Foreskin fibroblast (primary cell): ENCODE measurements at places on chromosomes 12 and 14.
A peak's percentile ranks its signal among the peaks of the same experiment; 100 is the strongest.

DNA sequence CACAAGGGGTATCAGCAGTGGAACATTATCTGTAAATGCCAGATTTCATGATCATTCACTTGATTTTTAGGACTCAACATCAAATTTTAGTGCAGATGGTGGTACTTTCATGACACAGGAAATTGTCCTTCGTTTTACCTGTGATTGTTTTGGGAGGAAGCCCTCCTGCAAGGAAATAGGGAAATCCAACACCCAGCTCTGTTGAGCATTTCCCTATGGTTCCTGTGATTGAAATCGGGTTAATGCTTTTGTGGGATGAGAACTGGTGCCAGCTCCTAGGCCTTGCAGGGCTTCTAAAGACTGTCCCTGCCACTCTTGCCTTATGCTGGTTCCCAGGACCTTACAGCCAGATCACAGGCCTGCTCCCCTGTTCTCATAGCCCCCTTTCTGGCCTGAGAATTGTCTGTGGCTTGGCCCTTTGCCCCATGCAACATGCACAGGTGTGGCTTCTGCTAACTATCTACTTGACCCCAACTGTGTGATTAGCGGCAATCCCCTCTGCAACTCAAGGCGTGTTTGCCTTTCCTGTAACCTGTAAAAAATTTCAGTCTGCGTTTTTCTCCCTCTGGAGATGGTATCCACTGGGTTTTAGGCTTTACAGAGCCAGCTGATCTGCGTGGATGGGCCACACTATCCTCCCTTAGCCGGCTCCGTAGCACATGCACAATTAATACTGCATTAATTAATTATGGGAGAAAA lies 112.5 kb downstream of the ETV6 start:
- no peak for DNase-seq

GRCh38 chr14:100434033-100434601 lies 111.0 kb downstream of the SLC25A47 start:
- DNase-seq: no peak

- DNase-seq: no peak
These were observed 77.9 kb upstream of the AVPR1A start for GRCh38 chr12:63228853-63229252.

- no peak for DNase-seq
These were observed 57.2 kb downstream of the LTBP2 start for GRCh38 chr14:74554742-74555362.

GRCh38 chr14:54329082-54329695 lies 67.6 kb upstream of the CDKN3 start:
- peak; percentile 89 for DNase-seq

DNA sequence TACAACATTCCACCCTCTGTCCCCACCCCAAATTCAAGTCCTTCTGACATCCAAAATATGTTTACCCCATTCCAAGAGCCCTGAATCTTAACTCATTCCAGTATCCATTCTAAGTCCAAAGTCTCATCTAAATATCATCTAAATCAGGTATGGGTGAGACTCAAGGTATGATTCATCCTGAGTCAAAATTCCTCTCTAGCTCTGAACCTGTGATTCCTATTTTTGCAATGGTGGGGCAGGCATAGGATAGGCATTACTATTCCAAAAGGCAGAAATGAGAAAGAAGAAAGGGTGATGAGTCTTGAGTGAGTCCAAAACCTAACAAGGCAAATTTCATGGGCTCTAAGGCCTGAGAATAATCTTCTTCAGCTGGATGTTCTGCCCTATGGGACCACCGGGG lies 140.3 kb upstream of the FAR2 start:
- no peak for DNase-seq

GRCh38 chr14:94738751-94739150 lies 31.2 kb downstream of the GSC start:
- DNase-seq: no peak

- no peak for DNase-seq
These were observed 41.6 kb downstream of the SFSWAP start for GRCh38 chr12:131752451-131752850.

DNA sequence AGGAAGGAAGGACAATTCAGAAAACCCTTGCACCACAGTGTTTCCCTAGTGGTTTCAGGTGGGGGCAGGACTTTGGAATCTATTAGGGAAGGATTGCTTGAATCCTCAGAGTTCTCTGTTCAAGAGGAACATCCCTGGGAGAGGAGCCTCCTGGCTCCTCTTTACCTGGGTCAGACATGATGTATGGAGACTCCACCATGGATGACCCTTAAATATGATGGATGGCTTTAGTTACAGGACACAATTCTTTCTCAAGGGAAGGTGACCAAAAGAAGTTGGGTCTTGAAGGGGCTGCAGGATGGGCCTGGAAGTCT lies 396.6 kb downstream of the NRXN3 start:
- no peak for DNase-seq

- DNase-seq: no peak
These were observed 36.2 kb downstream of the APOBEC1 start for GRCh38 chr12:7629465-7629864.

- peak; percentile 73 for DNase-seq
These were observed 12.9 kb downstream of the DYRK2 start for GRCh38 chr12:67661311-67662021.

DNA sequence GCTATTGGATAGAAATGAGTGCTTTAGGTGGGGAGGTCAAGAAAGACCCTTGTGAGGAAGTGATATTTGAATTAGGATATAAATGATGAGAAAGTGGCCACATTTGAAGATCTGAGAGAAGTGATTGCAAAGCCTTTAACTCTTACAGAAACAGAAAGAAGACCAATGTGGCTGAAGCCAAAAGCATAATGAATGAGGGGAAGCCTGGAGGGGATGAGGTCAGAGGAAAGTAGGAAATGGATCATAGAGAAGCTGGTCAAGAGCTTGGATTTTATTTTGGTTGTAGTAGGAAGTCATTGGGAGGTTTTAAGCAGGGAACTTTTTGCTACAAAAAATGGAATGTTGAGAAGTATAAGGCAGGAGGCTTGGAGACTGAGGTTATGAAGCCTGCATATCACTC lies 3.5 kb upstream of the GYS2 start:
- no peak for DNase-seq

- DNase-seq: peak; percentile 21
These were observed 73.8 kb downstream of the SUSD6 start for GRCh38 chr14:69685218-69685616.

DNA sequence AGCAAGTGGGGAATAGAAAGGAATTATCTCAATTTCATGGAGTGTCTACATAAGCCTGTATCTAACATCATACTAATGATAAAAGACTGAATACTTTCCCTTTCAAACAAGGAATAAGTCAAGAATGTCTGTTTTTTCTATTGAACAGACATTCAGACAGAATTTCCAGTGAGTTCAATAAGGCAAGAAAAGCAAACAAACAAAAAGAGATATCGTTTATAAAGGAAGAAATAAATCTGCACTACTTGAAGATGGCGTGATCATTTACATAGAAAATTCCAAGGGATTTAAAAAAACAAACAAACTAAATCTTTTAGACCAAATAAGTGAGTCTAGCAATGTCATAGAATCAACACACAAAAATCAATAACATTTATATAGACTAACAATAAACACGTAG lies 273.1 kb upstream of the FOXG1 start:
- DNase-seq: no peak

GRCh38 chr12:7782055-7782454 lies 7.1 kb upstream of the NANOG start:
- DNase-seq: no peak

DNA sequence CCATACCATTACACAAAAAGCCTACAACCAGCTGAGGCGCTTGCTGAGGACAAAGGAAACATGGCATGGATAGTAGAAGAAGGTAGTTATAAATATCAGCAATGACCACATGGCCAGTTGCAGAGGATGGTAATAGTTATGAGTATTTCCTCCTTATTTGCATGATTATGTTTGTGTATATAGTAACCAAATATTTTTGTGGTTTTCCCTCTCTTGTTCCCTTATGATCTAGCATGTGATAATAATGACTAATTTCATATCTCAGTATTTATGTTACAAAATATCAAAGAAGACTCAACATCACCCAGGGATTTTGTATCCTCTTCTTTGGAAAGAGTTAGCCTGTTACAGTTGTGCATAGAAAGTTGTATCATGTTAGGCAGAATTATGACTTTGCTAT lies 13.5 kb upstream of the CATSPERB start:
- DNase-seq: peak; percentile 38

GRCh38 chr12:85018098-85018497 lies 18.0 kb downstream of the TSPAN19 start:
- no peak for DNase-seq

DNA sequence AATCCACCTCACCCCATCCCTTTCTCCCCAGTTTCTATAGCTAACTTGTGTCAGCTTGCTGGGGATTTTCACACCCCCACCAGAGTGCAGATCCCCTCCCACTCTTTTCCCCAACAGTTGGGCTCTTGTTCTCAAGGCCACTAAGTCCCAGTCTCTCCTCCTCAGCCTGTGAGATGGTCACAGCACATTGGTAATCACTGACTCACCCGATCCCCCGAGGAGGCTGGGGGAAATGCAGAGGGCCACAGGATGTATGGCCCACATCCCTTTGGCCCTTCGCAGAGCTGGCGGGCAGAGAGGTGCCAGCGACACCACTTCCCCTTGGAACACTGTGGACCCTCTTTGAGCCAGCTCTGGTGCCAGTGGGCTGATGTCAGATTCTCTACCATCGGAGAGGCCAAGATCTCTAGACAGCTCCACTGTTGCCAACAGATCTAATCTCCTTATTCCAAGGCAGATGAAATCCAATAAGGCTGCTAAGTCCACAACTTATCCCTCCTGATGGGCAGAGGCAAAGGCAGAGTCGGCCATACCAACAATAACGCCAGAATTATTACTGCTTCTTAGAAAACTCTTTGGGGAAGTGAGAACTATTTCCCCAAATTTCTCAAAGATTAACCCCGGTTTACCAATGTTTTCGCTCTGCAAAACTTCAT lies 1.6 kb downstream of the FMNL3 start:
- DNase-seq: peak; percentile 69

DNA sequence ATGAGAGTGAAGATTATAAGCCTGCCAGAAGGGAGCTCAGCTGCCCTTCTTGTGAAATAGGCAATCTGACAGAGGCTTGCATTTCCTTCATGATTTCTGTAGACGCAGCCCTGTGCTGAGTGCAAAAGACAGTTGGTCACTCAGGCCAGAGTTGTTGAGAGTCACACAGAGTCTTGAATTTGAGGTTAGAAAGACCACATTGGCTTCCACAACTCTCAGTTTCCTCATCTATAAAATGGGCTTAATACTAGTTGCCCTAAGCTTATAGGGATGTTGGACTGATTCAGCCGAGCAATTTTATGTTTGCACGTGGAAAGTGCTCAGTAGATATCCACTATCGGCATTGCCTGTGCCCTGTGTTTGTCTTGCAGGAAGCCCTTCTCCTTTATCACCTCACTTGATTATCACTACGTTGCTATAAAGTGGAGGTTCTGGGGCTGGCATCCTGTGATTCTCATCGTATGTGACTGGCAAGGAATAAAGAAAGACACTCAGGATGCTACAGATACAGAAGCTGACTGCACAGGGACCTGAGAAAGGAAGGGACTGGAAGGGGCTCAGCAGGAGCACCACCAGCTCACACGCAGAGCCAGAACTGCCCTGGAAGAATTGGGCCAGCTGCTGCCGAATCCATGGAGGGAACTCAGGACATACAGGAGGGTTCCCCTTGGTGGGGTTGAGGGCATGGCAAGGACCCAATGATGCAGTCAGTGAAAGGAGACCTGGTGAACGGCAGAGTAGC lies 19.8 kb upstream of the SERPINA4 start:
- no peak for DNase-seq

DNA sequence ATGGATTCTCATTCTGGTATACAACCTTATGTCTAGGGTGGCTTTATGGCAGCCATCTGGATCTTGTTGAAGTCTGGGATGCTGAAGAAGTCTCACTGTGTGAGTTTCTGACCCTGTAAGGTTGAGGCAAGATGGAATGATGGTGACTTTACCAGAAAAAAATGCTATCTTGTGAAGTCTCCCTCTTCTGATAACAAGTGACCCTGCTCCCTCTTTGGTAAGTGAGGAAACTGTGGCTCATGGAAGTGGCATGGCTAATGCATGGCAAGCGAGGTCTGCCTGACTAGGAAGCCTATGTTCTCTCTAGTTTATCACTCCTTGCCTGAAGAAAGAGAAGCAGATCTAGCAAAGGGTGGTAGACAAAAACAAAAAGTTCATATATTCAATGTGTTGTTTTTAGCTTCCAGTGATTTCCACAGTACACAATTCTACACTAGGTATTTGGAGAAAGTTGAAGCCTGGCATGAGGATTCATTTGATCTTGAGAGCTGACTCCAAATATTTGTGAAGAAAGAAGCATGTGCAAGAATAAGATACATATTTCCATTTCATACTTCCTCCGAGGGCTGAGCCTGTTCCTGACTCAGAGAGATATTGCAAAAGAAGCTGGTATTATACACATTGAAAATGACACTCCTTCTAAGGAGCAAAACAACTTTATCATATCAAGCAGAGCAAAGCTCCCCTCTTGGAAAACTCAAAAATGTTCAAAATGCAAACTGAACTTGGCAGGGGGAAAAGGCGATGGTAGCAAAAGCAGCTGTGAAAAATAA lies 63.6 kb downstream of the HELB start:
- DNase-seq: peak; percentile 48

DNA sequence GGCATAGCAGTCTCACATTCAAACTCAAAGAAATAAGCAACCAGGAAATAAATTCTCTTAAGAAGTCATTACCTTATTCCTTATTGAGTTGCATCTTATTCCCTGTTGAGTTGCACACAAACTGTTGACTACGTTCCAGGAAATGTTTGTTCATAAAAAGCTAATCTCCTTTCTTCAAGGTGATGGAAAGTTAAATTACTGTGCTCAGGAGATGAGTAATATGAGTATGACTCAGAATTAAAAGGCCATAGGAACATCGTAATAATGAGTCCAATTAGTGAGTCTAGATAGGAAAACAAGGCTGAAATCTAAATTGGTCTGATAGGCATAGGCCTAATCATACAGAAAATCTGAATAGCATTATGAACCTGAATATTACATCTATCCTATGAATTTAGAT lies 203.1 kb downstream of the SLC2A13 start:
- DNase-seq: no peak

DNA sequence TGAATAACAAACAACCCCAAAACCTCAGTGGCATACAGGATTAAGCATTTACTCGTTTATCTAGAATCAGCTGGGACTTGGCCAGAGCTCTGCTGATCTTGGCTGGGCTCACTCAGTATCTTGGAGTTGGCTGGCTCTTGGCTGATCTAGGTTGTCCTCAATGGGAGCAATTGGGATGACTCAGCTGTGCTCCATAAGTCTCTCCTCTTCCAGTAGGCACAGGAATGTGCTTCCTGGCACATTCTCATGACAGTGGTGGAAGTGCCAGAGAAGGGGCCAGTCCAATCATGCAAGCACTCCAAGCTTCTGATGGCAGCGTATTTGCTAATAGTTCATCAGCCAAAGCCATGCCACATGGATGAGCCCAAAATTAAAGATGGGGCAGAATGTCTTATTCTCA lies 41.7 kb upstream of the ANO4 start:
- no peak for DNase-seq
